ENCODE measurements at places on chromosomes 5 and 9.

GRCh38 chr5:110855961-110856360 lies 117.2 kb downstream of the SLC25A46 start:
- H3K27ac ChIP-seq = no peak overlapping the region
- H3K27me3 ChIP-seq = no peaks in the 10 kb centered on the region
- H3K4me1 ChIP-seq = no peaks in the 10 kb centered on the region
- no peak overlapping the region for H3K4me3 ChIP-seq
- no peak for DNase-seq

GRCh38 chr9:102405218-102405867 lies 589.8 kb upstream of the CYLC2 start:
- H3K4me3 ChIP-seq = no peak overlapping the region
- H3K36me3 ChIP-seq = no peaks in the 10 kb centered on the region
- H3K27me3 ChIP-seq = no peaks in the 10 kb centered on the region
- no peak for DNase-seq
- H3K27ac ChIP-seq = no peak overlapping the region

DNA sequence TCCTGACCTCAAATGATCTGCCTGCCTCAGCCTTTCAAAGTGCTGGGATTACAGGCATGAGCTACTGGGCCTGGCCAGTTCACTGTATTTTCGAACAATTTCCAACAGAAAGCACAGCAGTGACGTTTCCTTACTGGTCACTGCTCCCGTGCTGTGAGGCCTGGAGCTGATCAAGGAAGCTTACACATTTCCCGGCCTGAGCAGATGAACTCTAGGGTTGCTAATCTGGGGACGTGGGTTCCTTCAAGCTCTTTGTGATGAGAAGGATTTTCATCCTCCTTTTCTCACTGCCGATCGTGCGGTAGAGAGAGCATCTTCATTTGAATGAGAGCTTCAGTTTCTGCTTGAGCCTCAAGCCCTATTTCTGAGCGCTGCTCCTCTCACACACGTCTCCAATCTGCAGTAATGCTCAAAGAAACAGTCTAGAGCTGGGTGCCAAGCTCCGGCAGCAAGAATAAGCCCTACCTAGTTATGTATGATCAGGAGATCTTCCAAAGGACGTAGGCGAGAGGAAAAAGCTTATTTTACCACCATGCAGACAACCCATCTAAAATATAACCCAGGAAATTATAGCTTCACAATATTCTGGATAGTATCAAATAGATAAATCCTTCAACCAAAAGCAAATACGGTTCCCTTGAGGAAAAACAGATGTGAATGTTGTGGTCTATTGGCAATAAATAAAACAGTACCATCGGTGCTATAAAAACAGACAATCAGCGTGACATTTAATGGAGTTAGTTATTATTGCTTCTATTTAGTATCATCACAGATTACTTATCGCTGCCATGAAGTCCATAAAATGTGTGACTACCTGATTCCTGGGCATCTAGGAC lies 7.3 kb upstream of the SPATA24 start:
- H3K4me1 ChIP-seq = peaks cover 19% of the 10 kb centered on the region
- no peaks in the 10 kb centered on the region for H3K27me3 ChIP-seq
- H3K27ac ChIP-seq = no peak overlapping the region
- H3K36me3 ChIP-seq = no peaks in the 10 kb centered on the region

GRCh38 chr5:150186137-150186536 lies 3.7 kb upstream of the SLC6A7 start:
- no peak for DNase-seq
- H3K27ac ChIP-seq = no peak overlapping the region
- peaks cover 21% of the 10 kb centered on the region for H3K27me3 ChIP-seq
- H3K4me3 ChIP-seq = no peak overlapping the region
- no peaks in the 10 kb centered on the region for H3K36me3 ChIP-seq
- H3K4me1 ChIP-seq = no peaks in the 10 kb centered on the region

DNA sequence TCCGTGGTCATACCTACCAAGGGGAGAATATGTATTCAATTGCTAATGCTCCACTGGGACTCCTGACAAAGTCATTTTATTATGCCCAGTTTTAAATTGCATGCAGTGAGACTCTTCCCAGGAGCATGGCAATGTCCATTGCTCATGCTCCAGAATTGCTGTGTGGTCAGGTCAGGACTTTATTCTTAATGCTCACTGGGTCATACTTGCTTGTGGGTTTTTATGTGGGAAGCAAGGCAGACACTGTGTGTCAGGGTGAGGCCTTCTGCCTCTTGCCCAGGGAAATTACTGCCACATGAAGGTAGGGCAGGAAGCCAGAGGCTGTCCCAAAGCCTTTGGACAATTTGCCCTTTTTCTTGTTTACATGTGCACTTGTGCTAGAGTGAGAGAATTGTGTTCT lies 164.6 kb upstream of the MEF2C start:
- DNase-seq = no peak
- H3K36me3 ChIP-seq = no peaks in the 10 kb centered on the region
- H3K27me3 ChIP-seq = no peaks in the 10 kb centered on the region
- no peak overlapping the region for H3K4me3 ChIP-seq

DNA sequence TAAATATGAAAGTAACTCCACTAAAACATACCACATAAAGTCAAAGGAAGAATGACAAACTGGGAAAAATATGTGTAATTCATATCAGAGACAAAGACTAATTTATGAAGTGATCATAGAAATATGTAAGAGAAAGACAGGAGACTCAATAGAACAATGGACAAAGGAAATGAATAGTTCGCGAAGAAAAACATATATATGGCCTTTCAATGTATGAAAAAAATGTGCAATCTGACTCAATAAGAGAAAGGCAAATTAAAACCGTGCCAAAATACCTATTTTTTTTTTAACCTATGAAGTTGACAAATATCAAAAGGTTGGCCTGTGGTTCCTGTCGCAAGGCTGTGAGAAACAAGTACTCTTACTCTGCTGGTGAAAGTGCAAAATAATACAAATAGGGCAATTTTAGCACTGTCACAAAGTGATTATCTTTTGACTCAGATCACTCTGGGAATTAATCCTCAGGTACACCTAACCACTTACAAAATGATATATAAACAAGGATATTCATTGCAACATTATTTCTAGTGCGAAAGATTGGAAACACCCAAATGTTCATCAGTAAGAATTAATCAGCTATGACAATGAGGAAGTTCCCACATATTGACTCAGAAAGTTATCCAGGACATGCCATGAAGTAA lies 3.7 kb downstream of the C9 start:
- H3K36me3 ChIP-seq = no peaks in the 10 kb centered on the region
- H3K27me3 ChIP-seq = no peaks in the 10 kb centered on the region
- H3K27ac ChIP-seq = no peak overlapping the region
- no peaks in the 10 kb centered on the region for H3K4me1 ChIP-seq
- no peak for DNase-seq

- DNase-seq = no peak
- H3K27me3 ChIP-seq = no peaks in the 10 kb centered on the region
- no peaks in the 10 kb centered on the region for H3K36me3 ChIP-seq
- no peaks in the 10 kb centered on the region for H3K4me1 ChIP-seq
- H3K4me3 ChIP-seq = no peak overlapping the region
These were observed 29.9 kb upstream of the PDE4D start for GRCh38 chr5:59923465-59923864.

DNA sequence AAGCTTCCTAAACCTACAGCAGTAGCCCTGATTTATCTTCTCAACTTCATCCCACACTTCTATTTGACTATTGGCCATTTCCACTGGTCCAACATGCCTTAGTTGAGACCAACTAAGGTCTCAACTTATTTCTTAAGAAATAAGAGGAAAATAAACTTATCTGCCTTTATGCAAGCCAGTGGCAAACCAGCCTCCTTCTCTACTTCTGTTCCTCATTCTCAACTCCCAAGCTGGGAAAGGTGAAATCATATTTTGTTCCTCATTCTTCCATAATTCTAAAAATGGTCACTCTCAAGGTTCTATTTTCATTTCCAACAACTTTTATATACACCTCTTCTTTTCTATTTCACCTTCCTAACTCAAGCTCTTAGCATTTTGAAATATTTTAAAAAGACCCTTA lies 149.6 kb upstream of the C9orf72 start:
- DNase-seq = no peak
- H3K27me3 ChIP-seq = no peaks in the 10 kb centered on the region
- no peak overlapping the region for H3K27ac ChIP-seq
- no peak overlapping the region for H3K4me3 ChIP-seq

GRCh38 chr5:30749971-30750370 lies 443.5 kb upstream of the CDH6 start:
- no peak overlapping the region for H3K27ac ChIP-seq
- DNase-seq = no peak
- no peaks in the 10 kb centered on the region for H3K4me1 ChIP-seq
- no peaks in the 10 kb centered on the region for H3K36me3 ChIP-seq
- no peak overlapping the region for H3K4me3 ChIP-seq
- no peaks in the 10 kb centered on the region for H3K27me3 ChIP-seq

DNA sequence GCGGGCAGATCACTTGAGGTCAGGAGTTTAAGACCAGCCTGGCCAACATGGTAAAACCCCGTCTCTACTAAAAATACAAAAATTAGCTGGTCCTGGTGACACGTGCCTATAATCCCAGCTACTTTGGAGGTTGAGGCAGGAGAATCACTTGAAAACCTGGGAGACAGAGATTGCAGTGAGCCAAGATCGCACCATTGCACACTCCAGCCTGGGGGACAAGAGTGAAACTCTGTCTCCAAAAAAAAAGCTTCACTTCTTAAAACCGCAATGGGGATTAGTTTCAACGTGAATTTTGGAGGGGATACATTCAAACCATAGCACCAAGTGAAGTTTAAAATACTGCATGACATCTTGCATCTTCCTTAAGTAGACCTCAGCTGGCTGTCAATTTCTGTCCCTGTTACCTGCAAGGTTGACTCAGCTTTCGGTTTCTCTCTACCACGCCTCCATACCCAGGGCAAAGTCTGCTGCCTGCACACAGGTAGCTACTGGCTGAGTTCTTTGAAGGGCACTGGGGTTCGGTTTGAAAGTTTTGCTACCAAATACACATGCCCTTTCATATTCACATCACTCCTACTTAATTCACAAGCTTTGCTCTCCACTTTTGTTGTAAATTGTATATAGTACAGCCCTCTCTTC lies 69.3 kb downstream of the KIAA1958 start:
- no peak for DNase-seq
- H3K27me3 ChIP-seq = no peaks in the 10 kb centered on the region
- H3K4me1 ChIP-seq = no peaks in the 10 kb centered on the region
- H3K4me3 ChIP-seq = no peak overlapping the region

DNA sequence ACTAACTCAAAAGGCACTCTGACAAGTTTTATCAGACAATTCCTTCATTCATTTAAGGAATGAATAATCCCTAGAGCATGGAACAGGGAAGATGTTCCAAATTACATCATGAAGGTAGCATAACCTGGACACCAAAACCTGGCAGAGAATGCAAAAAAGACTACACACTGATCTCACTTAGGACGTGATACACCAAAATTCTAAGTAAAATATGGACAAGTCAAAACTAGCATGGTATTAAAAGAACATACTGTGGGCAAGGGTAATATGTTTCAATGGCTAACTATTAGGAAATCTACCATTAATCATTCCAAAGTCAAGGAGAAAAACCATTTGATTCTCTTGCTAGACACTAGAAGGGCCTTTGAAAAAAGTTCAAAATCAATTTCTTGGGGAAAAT lies 176.5 kb downstream of the HSPA4 start:
- DNase-seq = no peak
- H3K4me3 ChIP-seq = no peak overlapping the region
- H3K36me3 ChIP-seq = no peaks in the 10 kb centered on the region
- no peaks in the 10 kb centered on the region for H3K4me1 ChIP-seq
- no peak overlapping the region for H3K27ac ChIP-seq

- no peak overlapping the region for H3K27ac ChIP-seq
- DNase-seq = no peak
- no peaks in the 10 kb centered on the region for H3K27me3 ChIP-seq
- no peaks in the 10 kb centered on the region for H3K36me3 ChIP-seq
These were observed 140.6 kb upstream of the PRLR start for GRCh38 chr5:35370871-35371270.

DNA sequence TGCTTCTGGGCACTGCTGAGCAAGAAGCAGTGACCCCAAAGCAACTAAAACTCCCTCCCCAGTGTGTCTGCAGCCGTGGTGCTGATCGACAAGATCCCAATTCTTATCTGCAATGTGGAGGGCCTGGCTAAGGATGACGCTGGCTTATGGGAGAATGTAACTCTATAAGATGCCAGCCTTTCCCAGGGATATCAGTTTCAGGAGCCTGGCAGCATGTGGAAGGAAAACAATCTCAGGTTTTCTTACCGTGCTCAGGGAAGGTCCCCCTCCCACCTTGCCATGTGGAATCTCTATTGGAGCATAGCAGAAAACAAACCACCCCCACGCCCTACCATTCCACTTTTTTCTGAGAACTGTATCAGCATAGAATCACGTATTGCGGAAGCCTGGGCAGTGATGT lies 87.7 kb upstream of the PTPN3 start:
- DNase-seq = no peak
- no peak overlapping the region for H3K4me3 ChIP-seq
- H3K27ac ChIP-seq = no peak overlapping the region
- no peaks in the 10 kb centered on the region for H3K4me1 ChIP-seq

DNA sequence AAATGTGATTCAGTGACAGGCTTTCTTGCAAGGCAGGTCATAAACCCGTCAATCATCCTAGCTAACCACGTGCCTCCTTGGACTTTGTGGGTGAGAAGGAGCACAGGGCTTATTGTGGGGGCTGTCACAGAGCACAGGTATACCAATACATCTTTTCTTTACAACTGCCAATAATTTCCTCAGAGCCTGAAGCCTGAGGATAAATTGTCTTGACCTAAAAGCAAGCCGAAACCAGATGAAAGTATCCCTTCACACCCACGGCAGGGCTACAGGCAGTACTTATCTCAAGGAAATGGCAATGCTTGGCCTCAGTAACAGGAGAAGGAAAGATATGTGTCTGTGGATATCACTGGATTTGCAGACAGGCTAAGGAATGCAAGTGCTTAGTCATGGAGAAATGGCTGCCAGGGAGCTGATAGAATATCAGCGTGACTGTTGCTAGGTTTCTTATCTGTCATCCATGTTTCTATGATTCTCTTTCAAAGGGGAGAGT lies 90.3 kb upstream of the ZNF366 start:
- no peaks in the 10 kb centered on the region for H3K36me3 ChIP-seq
- H3K4me1 ChIP-seq = no peaks in the 10 kb centered on the region
- no peak overlapping the region for H3K27ac ChIP-seq

DNA sequence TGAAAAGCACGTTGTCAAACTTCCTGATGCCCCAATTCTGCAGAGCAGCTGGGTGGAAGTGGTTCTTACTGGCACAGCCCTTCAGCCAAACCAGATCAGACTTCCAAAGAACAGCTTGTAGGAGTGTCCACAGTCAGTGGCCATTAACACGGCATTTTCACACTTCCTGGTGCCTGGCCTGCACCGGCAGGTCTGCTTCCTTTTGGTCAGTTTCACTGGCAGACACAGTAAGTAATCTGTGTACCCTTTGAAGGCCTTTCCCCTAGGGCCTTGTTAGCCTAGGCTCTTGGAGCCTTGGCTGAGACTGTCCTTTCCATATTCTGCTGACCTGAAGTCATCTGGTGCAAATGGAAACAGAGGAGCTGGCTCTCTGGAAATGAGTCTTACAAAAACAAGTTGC lies 297.5 kb upstream of the TNC start:
- no peak overlapping the region for H3K27ac ChIP-seq
- no peaks in the 10 kb centered on the region for H3K36me3 ChIP-seq
- DNase-seq = no peak

Measured in CD4-positive, alpha-beta T cell (primary cell).